Stimulated activated CD8-positive, alpha-beta memory T cell treated with anti-CD3 and anti-CD28 coated beads, Interleukin-7, amount 100 ng/mL, for 24 hours (primary cell): ENCODE measurements at places on chromosomes 1 and 21.

GRCh38 chr1:162388083-162388594, 6.6 kb downstream of the C1orf226 start:
- DNase-seq, result no peak

GRCh38 chr1:175040324-175040879, 17.2 kb upstream of the MRPS14 start:
- no peak for DNase-seq

GRCh38 chr1:210248341-210248740, 15.7 kb downstream of the SERTAD4 start:
- no peak for DNase-seq

DNA sequence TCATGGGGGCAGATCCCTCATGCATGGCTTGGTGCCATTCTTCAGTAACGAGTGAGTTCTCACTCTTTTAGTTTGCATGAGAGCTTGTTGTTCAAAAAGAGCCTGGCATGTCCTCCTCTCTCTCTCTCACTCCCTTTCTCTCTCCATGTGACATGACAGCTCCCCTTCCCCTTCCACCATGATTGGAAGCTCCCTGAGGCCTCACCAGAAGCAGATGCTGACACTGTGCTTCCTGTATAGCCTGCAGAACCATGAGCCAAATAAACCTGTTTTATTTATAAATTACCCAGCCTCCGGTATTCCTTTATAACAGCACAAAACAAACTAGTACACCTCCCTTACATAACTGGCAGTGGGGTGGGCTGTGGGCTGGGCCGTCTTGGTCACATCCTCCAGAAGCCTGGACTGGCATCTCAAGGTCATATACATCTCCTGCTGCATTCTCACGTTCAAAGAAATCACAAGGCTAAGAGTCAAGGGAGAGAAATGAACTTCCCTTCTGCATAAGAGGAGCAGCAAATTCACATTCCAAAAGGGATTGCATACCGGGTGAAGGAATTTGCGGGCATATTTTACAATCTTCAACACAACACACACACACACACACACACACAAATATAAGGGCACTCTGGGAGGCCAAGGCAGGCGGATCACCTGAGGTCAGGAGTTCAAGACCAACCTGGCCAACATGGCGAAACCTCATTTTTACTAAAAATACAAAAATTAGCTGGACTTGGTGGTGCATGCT, 2.3 kb upstream of the CCSAP start:
- no peak for DNase-seq

DNA sequence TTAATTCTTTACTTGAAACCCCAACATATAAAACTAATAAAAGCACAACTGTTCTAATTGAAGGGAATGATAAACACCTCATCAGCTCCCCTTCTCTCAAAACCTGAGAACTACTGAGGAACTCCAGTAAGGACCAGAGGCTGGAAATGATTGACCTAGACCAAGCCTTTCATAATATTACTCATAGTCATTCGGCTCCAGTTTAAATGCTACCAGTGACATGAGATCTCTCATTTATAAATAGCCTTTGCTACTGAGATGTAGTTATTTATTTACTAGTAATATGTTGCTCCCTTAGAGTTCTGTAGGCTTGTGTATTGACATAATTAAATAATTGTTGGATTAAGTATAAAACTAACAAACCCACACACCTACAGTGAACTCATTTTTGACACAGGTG, 209.8 kb upstream of the PRMT6 start:
- no peak for DNase-seq

GRCh38 chr1:36714301-36714700, 231.6 kb upstream of the CSF3R start:
- DNase-seq, result no peak

DNA sequence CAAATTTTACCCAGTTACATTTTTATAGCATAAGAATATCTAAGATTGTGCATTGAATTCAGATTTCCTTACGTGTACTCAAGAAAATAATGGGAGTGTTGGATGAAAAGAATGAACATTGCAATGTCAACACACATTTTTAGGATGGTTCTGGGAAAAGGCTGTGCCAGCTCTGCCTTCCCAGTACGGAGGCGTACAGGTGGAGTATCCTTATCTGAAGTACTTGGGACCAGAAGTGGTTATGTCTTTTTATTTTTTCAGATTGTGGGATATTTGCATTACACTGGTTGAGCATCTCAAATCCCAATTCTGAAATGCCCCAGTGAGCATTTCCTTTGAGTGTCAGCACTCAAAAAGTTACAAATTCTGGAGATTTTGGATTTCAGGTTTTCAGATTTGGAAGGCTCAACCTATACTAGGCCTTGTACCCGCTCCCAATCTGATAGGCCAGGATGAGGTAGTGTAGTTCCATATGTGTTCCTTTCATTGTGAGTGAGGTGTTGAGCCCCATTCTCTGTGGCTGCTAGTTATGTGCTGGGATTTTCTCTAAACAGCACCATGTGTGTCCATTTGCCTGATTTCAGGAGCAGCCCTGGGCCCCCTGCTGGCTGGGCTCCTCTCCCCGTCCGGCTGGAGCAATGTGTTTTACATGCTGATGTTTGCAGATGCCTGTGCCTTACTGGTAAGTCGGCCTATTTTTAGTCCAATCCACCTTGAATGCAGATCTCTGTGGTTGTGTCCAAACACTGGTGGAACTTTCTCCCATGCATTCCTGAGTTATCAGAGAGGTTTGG, 60.8 kb downstream of the SLC37A1 start:
- DNase-seq, result no peak

DNA sequence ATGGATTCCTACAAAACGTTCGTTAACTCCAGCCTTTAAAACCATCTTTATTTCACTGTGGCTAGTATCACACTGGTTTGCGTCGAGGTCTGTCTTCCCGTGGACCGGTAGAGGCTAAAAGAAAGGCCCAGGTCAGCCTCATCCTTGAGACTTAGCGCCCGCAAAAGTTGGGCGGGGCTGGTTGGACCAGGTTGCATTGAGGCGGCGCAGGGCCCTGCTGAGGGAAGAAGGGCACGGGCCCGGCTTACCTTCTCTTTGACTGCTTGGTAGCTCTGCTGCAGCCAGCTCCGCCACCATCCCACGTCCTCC, 455 bp downstream of the BSDC1 start:
- peak; percentile 13 for DNase-seq

DNA sequence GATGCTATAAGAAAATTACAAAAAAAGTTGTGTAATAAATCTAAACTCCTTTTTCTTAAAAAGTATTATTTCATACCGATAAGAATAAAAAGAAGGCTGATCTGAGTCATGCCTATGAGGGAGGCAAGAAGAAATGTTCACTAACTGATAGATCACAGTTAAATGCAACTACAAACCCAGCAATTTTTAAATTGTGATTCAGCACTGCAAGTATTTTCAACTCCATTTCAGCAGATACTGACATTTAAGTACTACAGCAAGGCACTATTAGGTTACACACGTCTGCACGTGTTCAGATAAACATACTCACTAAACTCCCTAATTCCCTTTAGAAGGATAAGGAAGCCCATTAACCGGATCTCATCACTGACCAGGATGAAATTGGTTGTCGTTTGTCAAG, 213.3 kb upstream of the ZRANB2 start:
- DNase-seq, result no peak

DNA sequence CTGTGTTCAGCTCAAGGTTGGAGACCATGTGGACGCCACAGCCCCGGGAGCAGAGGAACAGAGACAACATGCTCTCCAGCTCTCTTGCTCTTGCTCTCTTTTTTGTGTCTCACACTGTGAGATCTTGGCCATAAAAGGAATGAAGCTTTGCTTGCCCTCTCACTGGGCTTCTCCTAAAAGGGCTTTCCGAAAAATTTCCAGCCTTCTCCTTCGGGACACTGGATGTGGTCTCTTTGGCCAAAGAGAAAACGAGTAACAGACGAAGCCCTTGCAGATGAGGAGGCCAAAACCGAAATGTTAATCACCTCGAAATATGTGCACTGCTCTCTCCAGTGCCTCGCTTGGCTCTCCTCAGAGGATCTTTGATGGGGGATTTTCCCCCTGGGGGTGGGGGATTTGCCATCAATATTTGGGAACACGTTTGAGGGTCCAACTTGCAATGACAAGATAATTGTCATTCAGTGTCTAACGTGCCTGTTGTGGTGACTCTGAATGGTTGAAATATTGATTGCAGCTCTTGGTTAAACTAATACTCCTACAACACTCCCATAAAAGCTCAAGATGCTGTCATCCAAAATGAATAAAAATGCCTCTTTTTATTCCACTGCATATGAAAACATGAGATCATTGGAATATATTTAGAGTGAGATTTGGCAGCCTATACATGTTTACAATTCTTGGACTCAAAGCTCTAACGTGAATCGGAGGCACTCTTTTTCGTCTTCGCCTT, 68.6 kb upstream of the ANGPTL1 start:
- no peak for DNase-seq

- no peak for DNase-seq
These were observed 725 bp downstream of the RTCA start for GRCh38 chr1:100266741-100267140.
